ENCODE measurements at places on chromosomes 13 and 19.

DNA sequence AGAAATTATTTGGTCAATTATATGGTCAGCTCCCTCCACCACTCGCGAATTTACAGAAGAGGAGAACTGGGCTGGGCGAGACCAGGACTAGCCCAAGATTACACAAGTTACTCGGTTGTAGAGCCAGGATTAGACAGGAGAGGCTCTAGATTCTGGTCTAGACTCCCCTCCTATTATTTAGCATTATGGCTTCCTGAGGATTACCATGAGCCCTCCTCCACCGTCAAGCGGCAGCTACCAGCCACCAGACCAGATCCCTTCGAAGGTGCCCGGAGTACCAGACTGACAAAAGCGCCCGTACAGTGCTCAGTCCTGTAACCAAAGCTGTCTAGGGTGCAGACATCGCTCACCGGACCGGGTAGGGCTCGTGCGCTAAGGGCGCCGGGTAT, 497 bp upstream of the MLNR start:
- no peak for DNase-seq

- no peak for DNase-seq
These were observed 12.5 kb downstream of the EPN1 start for GRCh38 chr19:55687281-55688201.

- DNase-seq = no peak
These were observed 20.5 kb downstream of the EDNRB start for GRCh38 chr13:77898097-77898496.

- peak; percentile 61 for DNase-seq
These were observed 977.3 kb downstream of the UQCRFS1 start for GRCh38 chr19:28235606-28236125.

- peak; percentile 22 for DNase-seq
These were observed 25.1 kb downstream of the TMEM161A start for GRCh38 chr19:19113040-19113626.

DNA sequence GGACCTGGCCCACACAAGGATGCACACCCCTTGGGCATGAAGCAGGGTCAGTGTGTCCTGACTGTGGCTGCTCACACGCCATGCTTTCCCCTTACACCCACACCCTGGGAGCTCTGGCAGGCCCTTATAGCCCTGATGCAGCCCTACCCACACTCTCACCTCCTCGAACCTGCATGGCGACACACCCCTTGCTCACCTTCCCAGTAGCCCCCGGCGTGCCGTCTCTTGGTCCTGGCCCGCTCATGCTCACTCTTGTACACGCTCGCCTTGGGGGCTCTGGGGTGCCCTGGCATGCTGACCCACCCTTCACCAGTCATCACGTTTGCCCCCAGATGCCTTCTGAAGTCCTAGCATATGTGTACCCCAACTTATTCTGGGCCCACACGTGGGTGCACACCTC, 56.1 kb downstream of the MAP4K1 start:
- DNase-seq = no peak

DNA sequence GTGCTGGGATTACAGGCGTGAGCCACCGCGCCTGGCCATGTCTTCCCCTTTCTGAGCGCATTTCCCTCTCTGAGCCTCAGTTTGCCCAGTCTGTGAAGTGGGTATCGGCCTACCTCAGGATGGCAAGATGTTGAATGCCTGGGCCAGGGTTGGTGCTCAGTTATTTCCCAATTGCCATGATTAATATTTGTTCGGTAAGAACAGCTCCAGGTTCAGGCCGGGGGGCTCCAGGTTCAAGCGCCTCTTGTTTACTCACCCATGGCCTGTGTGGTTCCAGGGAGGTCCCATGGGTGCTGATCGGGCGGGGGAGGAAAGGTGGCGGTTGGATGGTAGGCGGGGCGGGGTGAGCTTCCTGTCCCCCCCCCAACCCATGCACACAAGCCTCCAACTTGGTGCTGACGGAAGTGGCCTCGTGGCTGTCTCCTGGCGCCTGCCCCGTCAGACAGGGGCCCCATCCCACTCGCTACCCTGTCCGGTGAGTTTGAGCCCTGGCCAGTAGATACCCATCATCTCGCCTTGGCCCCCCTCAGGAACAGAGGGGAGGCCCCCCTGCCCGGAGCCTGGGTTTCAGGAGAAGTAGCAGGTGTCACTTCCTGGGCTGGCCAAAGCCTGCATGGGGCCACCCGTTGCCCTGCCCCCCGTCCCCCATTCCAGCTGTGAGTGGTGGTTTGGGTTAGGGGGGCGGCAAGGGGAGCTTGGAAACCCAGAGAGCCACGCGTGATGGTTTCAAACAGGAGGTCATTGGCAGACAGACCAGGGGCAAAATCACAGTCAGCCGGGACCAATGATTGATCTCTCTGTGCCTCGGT, at the start of gene FCHO1:
Gene FCHO1, plus strand, starts transcription at position 375 of the 809 bp plus-strand sequence. CDS start 3,688 bp downstream, outside the sequence.
- DNase-seq = no peak

DNA sequence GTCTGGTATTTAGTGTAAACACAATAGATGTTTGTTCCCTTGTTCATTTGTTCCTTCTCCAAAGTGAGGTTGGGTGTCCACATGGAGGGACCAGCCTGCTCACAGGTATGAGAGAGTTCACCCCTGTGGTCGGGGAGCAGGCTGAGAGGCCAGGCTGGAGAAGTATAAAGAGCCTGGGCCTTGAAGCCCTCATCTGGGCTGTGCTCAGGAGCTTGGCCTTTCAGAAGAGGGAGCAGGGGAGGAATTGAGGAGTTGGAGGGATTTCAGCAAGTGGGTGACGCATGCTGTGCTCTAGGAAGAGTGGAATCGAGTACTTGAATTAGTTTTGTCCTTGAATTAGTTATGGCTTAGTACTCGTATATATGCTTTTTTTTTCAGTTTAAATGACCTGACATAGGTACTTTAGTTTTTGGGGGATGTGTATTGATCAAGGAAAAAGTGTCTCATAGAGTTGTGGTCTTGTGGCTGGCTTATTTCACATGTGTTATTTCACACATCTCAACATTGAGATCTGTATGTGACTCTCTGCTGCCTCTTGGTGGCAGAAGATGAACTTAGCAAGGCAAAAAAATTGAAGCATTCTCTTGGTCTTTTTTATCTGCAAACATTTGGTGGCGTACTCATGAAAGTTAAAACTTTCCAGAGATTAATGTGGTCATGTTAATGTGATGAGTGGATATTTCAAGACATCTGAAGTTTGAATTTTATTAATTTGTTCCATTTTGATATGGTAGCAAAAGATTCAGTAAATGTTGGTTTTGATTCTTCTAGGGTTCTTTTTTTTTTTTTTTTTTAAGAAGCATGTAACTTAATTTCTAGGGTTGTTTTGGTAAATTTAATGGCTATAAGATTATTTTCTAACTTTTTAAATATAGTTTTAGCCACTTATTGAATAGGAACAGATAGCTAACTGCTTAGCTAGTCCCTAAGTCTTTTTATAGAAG, 54.3 kb downstream of the SLAIN1 start:
- peak; percentile 82 for DNase-seq

- DNase-seq = no peak
These were observed 64.2 kb downstream of the ARHGAP35 start for GRCh38 chr19:46924874-46925547.

GRCh38 chr19:5264453-5264852, 76.2 kb downstream of the PTPRS start:
- DNase-seq = no peak

GRCh38 chr19:38425810-38426466, at the start of gene RASGRP4:
RASGRP4 (minus strand) TSS chr19:38426219; CDS start chr19:38426091, 128 bp downstream.
- no peak for DNase-seq

DNA sequence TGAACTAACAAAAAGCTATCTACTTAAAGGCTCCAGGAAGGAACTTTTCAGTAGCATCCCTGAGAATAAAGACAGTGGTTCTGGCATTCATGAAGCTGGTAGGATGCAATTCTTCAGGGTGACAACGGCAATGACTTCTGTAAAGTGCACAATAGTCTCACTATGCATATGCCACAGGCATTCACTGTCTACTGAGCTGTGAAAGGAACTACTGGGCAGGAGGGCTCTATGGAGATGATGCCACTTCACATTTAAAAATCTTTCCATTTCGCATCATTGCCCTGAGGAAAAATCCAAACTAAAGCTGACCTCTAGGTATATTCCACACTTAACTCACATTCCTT, 2020.6 kb upstream of the PCDH20 start:
- DNase-seq = no peak

DNA sequence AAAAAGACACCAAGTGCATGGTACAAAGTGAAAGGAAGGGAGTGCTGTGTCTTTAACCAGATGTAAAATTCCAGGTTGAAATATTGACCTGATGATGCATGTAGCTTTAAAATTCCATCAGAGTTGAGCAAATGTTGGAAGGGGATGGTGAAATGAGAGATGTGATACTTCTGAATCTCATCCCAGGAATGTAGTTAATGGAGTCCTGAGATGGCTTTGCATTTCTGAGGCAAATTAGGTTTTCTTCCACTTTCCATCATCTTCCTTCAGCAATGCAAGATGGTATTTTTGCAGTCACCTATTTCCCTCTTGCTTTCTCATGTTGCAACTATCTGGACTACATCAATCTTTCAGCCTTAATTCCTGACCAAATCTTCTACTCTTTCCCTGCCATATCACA, 194.1 kb upstream of the MIR17HG start:
- peak; percentile 53 for DNase-seq

GRCh38 chr19:46639358-46640182, 3.6 kb upstream of the GNG8 start:
- no peak for DNase-seq

DNA sequence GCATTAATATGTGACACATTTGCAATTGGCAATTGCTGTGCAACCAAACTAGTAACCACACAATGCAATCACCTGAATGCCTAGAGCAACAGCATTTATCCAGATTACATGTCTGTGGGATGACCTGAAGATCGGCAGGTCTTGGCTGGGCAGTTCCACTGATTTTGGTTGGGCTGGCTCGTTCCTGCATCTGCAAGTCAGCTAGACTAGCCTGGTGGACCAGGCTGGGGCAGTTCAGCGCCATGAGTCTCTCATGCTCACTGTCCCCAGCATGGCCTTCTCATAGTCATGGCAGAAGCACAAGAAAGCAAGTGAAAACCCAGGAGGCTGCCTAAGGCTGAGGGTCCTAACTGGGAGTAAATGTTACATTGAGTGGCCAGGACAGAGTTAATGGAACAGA, 229.1 kb upstream of the TSHZ3 start:
- no peak for DNase-seq

GRCh38 chr13:103283451-103283820, 217.2 kb upstream of the SLC10A2 start:
- no peak for DNase-seq

GRCh38 chr13:94556041-94556440, 39.9 kb downstream of the TGDS start:
- DNase-seq = no peak

GRCh38 chr19:15412832-15413231, 6.0 kb downstream of the AKAP8L start:
- no peak for DNase-seq

GRCh38 chr19:45476304-45476703, 8.5 kb downstream of the FOSB start:
- no peak for DNase-seq

DNA sequence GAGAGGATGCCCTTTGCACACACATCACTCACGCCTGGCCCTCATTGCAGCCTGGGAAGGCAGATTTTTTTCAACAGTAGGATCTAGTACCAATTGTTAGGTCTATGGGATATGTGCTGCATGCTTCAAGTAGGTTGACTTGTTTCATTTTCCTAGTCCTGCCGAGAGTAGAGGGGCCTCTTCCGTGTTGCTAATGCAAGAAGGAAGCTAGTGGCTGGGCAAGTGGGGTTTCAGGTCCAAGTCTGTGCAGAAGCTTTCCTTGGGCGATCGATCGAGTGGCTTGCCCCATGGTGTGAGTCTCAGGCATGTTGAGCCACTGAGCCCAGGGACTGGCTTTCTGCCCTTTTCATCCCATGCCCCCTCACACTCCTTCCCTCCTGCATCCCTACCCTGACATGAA, 13.7 kb downstream of the ILF3 start:
- no peak for DNase-seq

- DNase-seq = peak; percentile 90
These were observed 15.2 kb downstream of the UPF1 start for GRCh38 chr19:18846862-18847548.

DNA sequence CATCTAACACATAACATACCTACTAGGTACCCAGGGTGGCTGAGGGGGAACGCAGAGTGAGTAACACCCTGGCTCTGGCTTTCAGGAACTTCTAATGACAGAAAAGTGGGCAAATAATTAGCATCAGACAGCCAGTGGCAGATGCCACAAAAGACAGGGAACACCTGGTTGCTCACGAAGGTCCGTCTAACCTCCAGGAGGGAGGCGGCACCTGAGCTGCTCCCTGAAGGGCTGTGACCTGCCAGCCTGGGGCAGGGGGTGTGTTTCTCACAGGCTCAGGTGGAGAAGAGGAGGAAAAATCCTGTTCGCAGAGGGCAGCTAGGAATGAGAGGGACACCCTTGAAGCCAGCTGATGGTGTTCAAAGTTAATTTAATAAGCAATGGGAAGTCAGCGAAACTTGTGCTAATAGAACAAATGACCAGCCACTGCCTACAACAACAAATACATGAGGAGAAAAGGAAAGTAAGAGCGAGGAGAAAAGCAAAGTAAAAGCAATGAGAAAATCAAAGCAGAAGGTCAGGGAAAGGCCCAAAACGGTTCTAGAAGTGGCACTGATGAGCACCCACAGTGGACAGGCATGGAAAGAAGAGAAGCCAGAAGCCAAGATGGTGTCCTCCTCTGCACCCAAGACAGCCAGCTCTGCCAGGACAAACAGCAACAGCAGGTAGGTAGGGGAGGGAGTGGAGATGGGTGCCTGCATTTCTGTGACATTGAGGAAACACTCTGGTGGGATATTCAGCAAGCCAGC, 87.3 kb downstream of the STK24 start:
- no peak for DNase-seq

DNA sequence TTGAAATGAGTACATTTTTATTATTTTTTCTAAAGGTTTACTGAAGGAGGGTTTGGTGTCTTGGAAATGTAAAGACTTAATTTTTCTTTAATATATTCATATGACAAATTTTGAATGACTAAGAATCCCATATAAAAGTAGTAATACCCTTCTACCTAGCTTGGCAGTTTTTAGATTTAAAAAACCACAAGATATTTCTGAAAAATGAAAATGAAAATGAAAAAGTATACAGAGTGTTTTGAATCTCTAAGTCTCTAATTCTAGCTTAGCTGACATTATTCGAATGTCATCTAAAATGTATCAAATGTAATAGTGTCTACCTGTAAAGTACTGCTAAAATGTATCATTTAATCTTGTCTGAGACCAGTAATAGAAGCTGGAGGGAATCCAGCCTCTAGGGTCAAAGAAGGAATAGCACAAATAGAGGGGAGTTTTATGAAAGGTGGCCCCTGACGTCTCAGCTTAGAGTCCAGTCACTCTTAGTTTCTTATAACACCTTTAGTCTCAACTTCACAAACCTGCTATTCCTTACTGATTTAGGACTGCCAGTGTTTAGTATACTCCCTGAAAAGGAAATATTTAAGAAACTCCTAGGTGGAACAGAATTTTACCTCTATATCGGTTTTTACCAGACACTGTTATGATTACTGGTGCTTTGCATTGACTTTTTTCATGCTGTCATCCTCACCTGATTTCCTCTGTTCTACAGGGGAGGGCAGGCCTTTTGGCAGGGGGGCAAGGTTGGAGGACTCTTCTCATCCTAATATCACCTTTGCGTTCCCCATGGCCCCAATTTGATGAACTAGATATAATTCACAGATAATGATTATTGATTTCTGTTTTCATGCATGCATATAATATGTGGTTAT, 16.2 kb upstream of the MIR17HG start:
- DNase-seq = no peak

Data from cerebellar cortex (tissue), 1 donor.